ENCODE measurements at places on chromosomes 6 and 20.

DNA sequence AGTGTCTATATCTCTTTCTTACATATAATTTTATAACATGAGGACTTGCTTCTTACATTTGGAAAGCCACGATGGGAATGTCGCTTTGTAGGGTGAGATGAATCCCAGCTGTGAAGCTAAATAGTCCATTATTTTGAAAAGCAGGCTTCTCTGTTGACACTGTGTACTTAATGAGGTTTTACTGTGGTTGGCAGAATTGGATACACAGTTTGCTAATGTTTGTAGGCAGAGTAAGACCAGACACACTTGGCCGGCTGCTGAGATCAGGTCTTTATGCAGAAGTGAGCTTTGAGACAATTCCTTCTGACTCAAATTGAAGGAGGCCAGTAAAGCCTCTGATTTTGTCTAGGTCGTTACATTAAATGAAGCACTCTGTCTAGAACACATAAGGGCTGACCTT, 93.0 kb downstream of the NDUFAF5 start:
- no peak for DNase-seq

GRCh38 chr6:79780881-79781280, 149.8 kb downstream of the SH3BGRL2 start:
- no peak for DNase-seq

- DNase-seq = no peak
Observed at GRCh38 chr6:28737750-28738395, 185.9 kb downstream of the TRIM27 start.

DNA sequence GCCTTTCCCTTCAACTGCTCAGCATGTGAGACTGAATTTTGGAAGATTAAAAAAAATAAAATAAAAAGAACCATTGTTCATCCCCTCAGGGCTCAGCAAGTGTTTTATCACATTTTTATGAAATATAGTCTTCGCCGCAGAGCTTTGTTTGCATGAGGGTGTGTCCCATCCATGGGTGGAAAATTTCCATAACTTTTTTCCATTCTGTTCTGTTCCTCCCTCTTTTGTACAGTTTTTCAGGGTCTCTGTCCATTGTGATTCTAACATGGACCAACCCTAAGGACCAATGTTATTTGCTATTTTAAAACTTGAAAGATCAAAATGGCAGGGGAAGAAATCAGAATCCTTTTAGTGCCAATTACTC, 213.3 kb upstream of the SGK1 start:
- no peak for DNase-seq

- no peak for DNase-seq
Observed at GRCh38 chr6:30793521-30794194, 49.3 kb upstream of the IER3 start.

DNA sequence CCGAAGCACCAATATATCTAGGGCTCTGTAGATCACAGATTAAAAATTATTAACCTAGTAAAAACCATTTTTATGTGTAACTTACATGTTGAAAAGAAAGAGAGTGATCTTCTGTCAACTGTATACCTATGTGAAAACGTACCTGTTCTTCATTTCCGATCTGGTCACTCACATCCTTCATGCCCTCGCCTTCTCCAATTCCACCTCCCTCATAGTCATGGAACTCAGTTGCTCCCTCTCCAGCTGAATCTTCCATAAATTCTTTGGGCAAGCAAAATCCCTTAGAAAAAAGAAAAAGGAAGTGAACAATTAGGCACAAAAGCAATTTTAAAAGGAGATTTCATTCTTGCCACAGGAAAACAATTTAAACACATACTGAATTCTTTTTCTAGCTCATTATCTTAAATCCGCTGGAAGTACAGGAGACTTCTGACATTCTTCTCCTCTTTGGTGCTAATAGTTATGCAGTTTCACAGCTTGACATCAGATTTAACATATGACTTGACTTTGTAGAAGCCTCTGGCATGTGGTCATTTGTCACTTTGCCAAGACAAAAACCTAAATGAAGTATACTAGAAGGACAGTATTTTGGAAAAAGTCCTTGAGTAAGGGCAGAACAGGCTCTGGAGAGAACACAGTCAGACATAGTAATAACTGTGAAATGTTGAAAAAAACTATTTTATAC, 29.5 kb upstream of the LYRM2 start:
- DNase-seq = no peak

- no peak for DNase-seq
Observed at GRCh38 chr20:16692442-16692841, 37.4 kb upstream of the SNRPB2 start.

- DNase-seq = no peak
Observed at GRCh38 chr6:137105375-137105774, 60.6 kb upstream of the IL20RA start.

- no peak for DNase-seq
Observed at GRCh38 chr6:159487636-159488035, 205.4 kb downstream of the SOD2 start.

DNA sequence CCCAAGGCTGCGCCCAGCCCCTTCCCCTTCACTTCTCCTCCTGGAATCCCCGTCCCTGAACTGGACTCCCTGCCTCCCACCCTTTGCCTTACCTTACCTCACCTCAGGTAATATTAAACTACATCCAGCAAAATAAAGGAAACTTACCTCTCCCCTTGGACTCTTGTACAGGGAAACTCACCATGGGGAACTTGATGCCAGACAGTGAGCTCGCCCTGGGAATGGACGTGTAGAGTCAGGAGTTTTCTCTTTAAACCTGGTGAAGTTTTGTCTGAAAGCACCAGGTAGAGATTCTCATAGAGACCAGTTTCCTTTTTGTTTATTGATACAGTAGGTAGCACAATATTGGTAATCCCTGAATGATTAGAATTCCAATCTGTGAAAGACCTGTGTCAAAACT, 544 bp upstream of the HLA-C start:
- no peak for DNase-seq

- peak; percentile 38 for DNase-seq
Observed at GRCh38 chr6:75208298-75209183, 2.7 kb upstream of the COL12A1 start.

DNA sequence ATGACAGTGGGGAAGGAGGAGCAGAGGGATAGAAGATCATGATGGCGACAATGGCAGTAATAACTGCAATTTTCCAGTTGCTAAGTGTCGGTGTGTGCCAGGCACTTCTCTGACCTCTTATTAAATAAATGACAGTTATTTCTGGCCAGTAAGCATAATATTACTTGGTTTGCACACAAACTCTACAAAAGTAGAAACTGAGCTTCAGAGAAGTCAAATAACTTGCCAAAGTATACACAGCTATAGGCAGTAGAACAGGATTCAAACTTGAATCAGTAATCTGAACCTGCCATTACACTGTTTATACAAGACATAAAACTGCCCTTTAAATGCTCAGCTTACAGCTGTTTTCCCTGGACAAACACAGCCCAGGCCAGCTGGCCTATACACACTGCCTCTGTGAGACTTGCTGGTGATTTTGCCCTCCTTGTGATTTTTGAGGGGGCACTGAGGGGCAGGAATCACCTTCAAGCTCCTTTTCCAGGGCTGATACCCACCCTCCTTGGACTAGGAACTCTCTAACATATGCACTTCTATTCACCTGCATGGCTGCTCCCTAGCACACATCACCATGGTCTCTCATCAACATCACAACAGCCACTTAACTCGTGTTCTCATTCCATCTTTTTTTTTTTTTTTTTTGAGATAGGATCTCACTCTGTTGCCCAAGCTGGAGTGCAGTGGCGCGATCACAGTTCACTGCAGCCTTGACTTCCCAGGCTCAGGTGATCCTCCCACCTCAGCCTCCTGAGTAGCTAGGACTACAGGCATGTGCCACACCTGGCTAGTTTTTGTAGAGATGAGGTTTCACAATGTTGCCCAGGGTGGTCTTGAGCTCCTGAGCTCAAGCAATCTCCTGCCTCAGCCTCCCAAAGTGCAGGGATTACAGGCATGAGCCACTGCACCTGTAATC, 63.6 kb downstream of the SLC23A2 start:
- no peak for DNase-seq

DNA sequence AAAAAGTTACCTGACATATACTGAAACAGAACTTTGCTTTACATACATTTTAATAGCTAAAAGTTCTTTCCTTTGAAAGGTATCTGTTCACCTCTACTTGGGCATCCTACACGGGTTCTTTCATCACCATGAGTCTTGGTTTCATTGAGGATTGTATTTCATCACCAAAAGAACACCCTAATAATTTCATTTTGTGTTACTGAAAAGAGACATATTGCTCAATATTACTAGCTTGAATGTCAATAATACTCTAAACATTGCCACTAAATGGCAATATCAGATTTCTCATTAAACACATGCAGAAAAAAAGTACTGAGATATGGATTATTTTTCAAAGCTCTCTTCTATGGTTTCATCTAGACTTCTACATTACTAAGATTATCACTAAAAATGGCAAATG, 30.8 kb downstream of the MAN1A1 start:
- no peak for DNase-seq

- no peak for DNase-seq
Observed at GRCh38 chr6:127484212-127484863, 25.1 kb upstream of the KIAA0408 start.

DNA sequence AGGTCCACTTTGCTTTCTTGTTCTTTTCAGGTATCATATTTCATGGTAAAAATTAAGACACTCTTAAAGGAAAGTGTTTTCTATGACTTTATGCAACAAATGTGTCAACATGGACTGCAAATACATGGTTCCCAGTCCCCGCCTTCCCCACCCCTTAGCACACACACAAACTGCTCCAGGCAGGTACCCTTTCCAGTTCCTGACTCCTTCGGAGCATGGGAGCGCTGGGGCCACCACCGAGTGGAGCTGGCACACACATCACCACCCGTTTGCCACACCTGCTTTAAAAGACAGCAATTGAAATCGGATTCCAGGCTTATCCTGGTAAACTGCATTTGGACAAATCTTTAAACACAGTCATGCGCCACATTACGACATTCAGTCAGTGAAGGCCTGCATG, 22.2 kb downstream of the RNASET2 start:
- no peak for DNase-seq

- no peak for DNase-seq
Observed at GRCh38 chr6:156169371-156169770, 607.8 kb upstream of the ARID1B start.

DNA sequence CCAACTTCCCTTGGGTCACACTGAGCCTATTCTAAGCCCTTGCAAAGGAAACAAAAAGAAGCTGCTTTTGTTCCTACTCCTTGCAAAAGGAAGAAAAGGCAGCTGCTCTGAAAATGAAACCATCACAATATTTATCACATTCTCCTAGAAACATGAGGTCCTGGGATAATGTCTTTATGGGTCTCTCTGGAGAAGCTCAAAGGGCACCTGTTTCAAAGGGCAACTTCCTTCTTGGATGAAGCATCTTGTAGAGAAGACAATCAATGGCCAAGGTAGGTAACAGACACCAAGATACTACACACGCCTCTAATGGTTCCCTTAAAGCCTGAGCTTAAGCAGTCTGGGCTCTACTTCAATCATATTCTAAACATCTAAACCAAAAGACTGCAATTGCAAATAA, 10.4 kb downstream of the ELOVL5 start:
- no peak for DNase-seq

DNA sequence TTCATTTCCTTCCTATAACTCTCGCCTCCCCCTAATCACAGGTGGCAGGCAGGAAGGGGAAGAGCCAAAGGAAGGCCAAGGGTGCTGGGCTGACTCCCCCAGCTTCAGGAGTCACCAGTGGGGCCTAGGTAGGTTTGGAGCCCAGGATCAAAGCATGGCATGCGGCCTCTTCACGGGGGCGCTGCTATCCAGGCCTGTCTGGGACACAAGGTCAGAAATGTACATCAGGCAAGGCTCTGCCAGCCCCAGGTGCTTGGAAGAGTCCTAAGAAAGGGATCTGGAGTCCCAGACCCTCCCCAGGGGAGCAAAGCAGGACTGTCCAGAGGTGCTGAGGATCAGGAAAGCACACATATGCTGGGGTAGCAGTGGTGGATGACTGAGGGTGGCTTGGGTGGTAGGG, 10.4 kb downstream of the PI16 start:
- DNase-seq = no peak

DNA sequence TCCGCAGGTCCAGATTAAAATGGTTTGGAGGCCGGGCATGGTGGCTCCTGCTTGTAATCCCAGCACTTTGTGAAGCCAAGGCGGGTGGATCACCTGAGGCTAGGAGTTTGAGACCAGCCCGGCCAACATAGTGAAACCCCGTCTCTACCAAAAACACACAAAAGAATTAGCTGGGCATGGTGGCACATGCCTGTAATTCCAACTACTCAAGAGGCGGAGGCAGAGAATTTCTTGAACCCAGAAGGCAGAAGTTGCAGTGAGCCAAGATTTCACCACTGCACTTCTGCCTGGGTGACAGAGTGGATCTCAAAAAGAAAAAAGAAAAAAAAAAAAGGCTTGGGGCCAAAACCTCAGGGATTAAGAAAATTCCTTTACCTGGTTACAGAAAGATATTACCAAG, 30.5 kb downstream of the C6orf15 start:
- DNase-seq = no peak

DNA sequence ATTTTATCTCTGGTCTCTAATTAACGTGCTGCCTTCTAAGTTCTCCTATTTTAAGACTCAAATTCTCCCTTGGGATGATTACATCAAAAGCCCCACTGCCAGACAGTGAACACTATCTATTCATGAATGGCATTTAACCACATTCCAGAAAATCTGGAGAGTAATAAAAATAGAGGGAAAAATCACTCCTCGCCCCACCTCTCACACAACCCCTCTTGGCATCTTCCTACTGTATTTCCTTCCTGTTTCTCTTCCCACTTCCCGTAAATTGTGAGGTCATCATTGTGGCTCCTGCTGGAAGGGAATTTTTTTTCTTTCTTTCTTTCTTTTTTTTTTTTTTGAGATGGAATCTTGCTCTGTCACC, 31.5 kb downstream of the RAB44 start:
- no peak for DNase-seq

GRCh38 chr6:53718597-53719460, 53.3 kb upstream of the KLHL31 start:
- peak; percentile 40 for DNase-seq

DNA sequence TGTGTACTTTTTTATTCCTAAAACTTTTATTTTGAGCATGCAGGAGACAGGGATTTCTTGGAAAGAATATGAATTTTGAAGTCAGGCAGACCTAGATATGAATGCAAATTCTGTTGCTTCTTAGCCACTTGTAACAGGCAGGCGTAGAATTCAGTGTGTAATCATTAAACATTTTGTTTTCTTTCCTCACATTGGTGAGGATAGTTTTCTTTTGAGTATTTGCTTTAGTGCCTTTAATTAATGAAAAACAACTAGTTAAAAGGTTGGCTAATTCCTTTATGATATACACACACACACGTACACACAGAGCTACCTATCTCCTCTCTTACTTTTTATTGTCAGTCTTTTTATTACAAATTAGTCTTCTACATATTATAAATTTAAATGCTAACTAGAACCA, 342.3 kb downstream of the CDKAL1 start:
- no peak for DNase-seq

- no peak for DNase-seq
Observed at GRCh38 chr6:16739329-16739801, 21.9 kb downstream of the ATXN1 start.

- no peak for DNase-seq
Observed at GRCh38 chr6:33857093-33857931, 53.5 kb upstream of the MLN start.

DNA sequence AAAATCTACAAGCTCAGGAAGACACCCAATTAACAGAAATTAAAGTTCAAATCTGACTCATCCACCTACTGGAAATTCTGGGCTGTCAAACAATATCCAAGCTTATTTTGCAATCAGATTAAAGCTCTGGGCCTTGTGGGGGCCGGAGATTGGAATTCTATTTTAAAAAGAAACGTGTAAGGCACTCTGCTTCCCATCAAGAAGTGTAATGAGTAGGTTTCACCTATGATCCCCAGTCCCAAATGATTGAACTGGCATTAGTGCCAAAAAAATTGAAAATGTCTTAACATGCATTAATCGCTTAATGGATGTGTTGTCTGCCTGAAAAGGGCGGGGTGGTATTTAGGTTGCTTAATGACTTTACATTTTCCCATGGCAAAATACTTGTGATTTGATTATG, 542.4 kb upstream of the BTBD3 start:
- no peak for DNase-seq
